SW 1271 (cell line): ENCODE measurements at places on chromosomes 11 and 22.

DNA sequence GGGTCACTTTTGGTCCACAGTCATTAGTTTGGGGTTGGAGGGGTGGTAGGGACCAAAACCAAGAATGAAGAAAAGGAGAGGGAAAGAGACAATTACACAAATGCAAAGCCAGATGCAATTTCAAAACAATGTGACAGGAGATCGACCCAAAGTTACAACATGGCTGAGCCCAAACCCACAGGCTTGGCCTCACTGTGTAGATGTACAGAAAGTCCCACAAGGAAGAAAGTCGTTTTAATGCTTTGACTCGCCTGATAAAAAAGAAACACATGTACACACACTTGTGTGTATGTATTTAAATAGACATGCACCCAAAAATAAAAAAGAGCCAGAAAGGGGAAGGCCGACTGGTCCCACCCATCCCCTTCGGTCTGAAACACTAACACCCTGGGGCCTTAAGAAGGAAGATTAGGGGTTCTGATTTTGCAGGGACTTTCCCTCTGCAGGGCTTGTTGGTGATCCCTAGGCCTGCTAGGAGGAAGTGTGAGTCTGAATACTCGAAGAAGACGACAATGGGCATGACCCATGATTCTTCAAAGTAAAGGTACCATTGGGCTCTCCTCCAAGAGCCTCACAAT lies 104.1 kb downstream of the ETS1 start:
- DNase-seq: no peak

GRCh38 chr11:1030086-1030485 lies 6.4 kb downstream of the MUC6 start:
- no peak for DNase-seq

- DNase-seq: no peak
These were observed 362.0 kb downstream of the METTL15 start for GRCh38 chr11:28470180-28470579.

DNA sequence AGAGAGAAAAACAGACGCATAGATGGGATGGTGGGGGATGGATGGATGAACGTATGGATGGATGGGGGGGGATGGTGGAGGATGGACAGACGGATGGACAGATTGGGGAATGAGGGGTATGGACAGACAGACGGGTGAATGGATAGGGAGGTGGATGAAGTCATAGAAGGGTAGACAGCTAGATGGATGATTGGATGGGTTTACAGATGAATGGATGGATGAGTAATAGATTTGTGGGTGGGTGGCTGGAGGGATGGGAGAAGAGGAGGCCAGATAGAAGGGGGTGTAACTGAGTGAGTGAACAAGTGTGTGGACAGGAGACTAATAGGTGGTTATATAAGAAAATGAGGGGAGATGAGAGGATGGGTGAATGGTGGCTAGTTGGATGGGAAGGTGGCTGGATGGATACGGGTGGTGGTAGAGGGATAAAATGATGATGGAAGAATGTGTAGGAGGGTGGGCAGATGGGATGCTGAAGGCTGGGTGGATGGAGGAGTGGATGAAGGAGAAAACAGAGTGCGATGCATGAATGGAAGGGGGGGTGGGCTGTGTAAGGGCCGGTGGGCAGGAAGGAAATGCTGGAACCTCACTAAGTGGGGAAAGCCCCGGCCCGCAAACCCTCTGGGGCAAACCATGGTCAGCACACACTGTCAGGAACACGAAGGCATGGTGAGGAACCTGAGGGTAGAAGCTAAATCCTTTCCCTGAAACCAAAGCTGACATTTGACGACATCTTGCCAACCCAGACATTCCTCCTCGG lies 21.6 kb downstream of the ARVCF start:
- DNase-seq: no peak

GRCh38 chr11:104944076-104944475 lies 24.3 kb downstream of the CASP4 start:
- DNase-seq: no peak

DNA sequence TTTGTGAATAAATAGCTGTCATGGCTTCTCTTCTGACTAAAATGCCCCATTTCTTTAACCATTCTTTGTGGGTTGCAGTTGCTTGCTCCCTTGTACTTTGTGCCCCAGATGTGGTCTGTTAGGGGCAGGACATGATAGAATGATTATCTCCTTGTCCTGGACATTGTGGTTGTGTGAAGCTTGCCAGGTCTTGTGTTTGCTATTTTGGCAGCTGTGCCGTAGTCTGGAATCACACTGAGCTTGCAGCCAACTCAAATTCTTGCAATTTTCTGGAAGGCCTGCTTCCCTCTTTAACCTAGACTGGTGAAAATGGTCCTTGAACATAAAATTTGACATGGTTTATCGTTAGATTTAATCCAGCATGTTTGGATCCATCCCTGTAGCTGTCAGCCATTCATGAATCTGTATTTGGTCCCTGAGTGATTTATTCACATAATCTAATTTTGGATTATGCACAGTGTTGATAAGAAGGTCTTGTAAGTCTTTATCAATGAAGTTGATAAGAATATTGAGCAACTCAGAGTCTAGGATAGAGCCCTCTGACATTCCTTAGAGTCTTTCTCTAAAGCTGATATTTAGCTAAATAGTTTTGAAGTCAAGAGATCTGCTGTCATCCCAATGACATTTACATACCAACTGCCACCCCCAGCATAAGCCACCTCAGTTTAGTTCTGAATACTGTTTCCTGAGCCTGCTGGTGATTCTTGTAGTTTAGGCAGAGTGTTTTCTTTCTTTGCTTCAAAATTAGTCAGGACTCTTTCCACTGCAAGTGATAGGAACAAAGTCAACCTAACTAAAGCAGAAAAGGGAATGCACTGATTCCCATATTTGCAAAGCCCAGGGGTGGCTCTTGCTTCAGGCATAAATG lies 9.8 kb downstream of the SPON1 start:
- no peak for DNase-seq

GRCh38 chr22:30523646-30524489 lies 18.4 kb upstream of the SEC14L4 start:
- DNase-seq: no peak

- DNase-seq: no peak
These were observed 36.0 kb downstream of the SLN start for GRCh38 chr11:107675902-107676301.

GRCh38 chr11:134388590-134388989 lies 23.5 kb downstream of the B3GAT1 start:
- no peak for DNase-seq

- DNase-seq: no peak
These were observed 106.3 kb downstream of the MPPED2 start for GRCh38 chr11:30479899-30480298.

DNA sequence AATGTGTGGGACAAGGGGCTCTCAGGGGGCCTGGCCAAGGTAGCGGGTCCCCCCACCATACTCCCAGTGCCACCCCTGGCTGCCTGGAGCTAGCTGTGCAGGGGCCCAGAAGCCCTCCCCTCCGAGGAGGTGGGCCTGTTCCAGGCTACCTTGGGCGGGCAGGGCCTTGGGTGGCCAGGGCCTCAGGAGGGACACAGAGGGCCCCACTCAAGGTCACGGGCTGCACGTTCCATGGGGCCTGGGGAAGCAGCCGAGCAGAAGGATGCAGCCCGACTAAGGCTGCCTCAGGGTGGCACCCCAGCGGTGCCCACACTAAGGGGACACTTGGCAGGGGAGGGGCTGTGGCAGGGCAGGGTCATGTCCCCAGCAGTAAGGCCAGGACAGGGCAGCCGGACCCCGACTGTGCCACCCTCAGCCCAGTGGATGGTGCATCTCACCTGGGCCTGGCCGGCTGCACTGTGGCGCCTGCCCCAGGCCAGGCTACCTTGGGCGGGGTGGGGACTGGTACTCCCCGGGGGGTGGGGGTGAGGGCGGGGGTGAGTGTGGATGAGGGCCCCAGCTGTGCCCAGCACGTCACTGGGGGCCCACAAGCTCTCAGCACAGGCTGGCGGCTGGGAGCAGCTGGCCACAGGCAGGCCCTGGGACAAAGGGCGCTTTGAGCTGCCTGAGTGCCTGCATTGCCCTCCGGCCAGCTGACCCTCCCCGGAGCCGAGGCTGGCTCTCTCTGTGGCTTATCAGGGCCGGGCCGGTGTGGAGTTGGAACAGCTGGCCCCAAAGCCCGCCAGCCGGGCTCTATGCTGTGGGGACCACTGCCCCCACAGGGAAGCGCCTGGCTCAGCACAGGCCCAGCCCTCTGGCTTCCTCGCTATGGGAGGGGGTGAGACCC lies 117.1 kb downstream of the KCNQ1 start:
- no peak for DNase-seq

DNA sequence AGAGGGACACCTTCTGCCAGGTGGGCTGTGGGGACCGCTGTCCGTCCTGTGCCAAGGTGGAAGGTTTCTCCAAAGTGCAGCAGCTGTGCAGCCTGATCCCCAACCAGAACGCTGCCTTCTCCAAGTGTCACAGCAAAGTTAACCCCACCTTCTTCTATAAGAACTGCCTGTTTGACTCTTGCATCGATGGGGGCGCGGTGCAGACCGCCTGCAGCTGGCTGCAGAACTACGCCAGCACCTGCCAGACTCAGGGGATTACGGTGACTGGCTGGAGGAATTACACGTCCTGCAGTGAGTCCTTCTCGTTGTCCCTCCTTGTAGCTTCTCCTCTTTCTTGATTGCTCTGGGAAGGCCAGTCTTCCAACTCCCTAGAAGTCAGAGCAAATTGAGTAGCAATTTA lies 44.8 kb downstream of the TECTA start:
- DNase-seq: no peak

- no peak for DNase-seq
These were observed 351.1 kb downstream of the BUD13 start for GRCh38 chr11:116421529-116422185.

DNA sequence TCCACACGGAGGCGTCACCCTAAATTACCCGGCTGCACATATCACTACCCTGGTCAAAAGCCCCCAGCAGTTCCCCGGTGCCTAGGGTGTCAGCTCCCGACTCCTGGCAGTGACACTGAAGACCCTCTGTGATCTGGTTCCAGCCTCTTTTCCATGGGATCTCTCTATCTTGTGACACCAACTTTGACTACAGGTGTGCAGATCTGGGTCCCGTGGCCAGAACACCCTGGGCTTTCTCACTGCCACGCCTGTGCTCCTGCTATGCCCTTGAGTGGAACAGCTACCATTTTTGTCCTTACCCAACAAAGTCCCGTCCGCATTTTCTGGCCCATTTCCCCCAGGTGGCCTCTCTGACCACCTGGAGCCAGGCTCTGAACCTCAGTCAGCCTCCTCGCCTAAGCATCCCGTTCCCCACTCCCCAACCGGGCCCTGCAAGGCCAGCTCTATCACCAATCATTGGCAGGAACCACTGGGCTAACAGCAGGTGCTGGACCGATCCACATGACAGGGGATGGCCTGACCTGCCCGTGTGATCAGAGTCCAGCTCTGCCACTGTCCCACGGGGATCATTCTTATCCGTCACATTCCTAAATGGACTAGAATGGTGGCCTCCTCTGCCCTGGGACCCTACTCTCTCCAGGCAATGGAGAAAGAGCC lies 20.7 kb upstream of the CBX7 start:
- no peak for DNase-seq

DNA sequence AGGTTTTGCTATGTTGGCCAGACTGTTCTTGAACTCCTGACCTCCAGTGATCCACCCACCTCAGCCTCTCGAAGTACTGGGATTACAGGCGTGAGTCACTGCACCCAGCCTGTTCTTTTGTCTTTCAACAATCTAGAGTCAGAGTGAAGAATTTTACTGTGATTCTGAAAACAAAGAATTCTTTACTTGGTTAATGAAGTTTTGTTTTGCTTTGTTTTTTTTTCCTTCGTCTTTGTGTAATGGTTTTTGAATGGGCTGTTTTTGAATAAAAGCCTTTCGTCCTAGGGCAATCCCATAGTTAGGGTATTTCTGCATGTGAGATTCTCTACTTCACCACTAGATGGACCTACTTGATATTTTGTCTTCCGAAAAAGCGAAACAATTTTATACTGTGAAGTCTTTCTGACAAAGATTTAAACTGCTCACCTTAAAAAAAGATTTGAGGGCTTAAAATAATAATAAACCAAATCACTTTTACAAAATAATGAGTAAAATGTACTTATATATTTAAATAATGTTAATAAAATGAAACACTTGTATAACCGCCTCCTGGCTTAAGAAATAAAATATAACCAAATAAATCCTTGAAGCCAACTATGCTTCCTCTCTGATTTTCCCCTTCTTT lies 43.4 kb upstream of the SC5D start:
- no peak for DNase-seq

DNA sequence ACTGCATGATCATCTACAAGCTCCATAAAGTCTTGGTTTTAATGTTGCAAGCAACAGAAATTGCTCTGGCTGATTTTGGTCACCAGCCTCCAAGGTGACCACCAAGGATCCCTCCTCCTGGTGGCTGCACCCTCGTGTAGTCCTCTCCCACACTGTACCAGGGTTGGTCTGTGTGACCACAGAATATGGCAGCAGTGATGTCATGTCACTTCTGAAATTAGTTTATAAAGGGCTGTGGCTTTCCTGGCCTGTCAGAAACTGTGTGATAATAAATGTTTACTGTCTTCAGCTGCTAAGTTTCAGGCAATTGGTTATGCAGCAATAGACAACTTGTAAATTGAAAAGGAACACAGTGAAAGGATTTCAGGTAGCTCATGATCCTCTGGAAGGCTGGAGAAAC lies 5.3 kb upstream of the PRDM11 start:
- no peak for DNase-seq

DNA sequence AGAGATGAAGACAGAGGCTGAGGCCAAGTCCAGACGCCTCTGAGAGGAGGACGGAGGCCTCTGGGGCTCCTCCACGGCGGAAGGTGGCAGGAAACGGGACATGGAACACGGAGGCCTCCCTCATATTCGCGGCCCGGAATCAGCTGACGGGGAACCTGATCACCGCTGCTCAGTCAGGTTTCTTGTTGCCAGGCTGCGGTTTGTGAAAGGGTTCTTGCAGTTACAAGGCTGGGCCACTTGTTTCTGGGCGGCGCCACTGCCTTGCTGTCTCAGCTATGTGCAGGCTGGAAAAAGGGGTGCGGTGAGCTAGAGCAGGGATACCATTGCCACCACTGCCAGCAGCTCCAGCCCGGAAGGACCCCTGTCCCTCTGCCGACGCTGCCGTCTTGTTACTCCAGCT lies 10.0 kb upstream of the MMP1 start:
- no peak for DNase-seq

- no peak for DNase-seq
These were observed 915 bp downstream of the FEZ1 start for GRCh38 chr11:125494974-125495725.

GRCh38 chr11:66663741-66664296 lies 13.9 kb downstream of the RBM4B start:
- no peak for DNase-seq

DNA sequence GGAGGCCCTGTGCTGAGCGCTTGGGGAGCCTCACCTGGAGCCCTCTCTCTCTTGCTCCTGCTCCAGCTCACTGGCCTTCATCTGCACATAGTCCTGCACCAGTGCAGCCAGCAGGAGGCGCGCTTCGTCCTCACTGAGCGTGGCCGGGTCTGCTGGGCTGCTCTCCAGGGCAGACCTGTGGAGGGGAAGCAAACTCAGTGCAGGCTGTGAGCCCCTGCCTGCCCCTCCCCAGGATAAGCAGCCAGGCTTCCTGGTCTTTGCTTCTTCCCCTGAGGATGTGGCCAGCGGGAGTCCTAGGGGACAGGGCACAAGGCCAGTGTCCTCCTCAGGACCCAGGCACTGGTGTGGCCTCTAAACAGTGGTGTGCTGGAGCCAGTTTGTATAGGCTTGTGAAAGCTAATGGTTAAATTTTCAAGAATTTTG lies 2.2 kb downstream of the CALCA start:
- DNase-seq: no peak

GRCh38 chr11:85132851-85133585 lies 494.1 kb downstream of the DLG2 start:
- DNase-seq: no peak
